ENCODE measurements at places on chromosomes 3 and 15. TPM values are rescaled to one million over a fixed set of nuclear protein-coding genes. Genes with fewer than 3 reads are reported as not detected.

DNA sequence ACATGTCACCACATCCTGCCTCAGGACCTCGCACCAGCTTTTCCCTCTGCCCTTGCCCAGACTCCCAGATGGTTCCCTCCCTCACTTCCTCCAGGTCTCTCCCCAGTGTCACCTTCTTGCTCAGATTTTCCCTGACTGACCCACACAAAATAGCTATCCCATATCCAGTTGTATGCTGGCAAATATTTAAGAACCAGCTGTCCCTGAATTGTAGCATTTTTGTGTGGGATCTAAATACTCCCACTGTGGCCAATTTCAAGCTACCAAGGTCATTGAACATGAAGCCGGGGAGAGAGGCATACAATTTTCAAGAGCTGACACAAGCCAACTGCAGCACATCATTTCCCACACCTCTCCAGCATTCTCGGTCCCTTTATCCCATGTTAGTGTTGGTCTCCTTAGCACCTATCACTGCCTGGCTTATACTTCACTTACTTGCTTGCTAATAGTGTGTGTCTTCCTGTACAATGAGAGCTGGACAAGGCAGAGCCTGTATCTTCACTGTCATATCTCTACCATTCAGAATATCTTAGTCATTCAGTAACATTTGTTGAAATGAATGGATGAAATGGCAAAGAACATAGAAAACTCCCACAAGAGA, 101.3 kb upstream of the CTNNB1 start:
- DNase-seq, result no peak

- DNase-seq, result peak; percentile 46
Measured at GRCh38 chr3:125110016-125110875, 54.4 kb upstream of the HEG1 start.

DNA sequence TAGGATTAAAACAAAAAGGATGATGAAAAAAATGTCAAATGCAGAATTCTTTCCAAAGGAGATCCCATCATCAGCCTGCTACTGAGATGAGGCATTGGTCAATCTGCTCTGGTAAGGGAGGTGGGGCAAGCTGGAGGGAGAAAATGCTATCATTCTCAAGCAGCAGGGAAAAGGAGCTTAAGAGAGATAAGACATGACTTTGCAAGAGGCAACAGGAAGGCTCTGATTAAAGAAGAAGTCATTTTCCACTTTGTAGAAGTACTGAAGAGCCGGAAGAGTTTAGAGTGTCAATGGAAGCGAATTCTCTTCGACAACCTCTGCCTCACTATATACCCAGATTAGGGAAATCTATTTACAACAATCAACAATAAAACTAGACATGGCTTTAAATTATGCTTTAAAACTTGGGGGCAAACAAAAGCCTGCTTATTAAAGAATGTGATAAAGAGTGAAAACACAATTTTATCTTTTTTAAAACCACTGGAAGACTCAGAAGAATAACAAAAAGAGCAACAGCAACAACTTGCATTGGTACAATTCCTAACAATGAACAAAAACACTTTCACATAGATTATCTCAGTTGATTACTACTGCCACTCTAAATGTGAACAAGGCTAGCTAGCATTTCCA, 81.8 kb upstream of the NANOGP8 start:
- DNase-seq, result no peak

DNA sequence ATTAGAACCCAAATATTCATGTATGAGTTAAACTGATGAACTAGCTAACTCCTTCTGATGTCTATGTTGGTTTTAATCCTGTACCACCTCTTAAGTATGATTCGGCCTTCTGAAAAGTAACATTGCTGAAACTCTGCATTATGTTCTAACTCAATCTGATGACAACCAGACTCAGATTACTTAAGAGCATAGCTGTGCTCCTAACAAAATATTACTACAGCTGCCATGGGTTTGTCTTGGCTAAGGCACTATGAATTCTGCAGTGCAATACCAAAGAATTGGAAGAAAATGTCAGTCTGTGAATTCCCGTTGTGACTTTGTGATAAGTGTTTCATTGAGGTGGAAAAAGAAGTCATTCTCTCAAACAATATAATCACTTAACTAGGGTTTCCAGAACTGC, 224.4 kb downstream of the ZMAT3 start:
- DNase-seq, result no peak

GRCh38 chr3:59885899-59886400, 836.1 kb upstream of the CFAP20DC start:
- no peak for DNase-seq

GRCh38 chr3:150743508-150743907, 19.5 kb downstream of the SIAH2 start:
- no peak for DNase-seq

- no peak for DNase-seq
Measured at GRCh38 chr3:103499967-103500366, 1065.2 kb downstream of the ZPLD1 start.

DNA sequence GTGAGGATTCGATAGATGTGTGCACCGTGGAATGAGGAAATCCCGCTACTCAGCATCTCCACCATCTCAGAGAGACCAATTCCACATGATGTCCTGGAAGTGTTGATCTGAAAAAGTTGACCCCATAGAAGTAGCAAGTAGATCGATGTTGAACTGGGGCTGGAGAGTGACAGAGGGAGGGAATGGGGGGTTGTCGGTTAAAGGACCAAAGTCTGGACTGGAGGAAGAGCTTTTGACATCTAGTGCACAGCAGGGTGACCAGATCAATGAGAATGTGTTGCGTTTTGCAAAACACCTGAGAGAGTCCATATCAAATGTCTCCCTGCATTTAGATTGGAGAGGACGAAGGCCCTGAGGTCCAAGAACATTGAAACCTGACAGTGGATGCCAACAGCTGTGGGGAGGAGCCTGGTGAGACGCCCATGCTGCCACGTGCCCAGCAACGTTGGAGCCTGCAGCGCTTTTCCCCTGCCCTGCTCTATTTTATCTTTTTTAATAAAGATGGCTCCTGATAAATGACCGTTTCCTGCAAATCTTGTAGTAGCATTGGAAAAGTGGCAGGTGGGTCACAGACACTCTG, 30.1 kb upstream of the RPL32 start:
- DNase-seq, result no peak

- peak; percentile 32 for DNase-seq
Measured at GRCh38 chr15:70093481-70094319, 4.0 kb downstream of the TLE3 start.

GRCh38 chr3:190586631-190587011, 72.7 kb downstream of the IL1RAP start:
- peak; percentile 49 for DNase-seq

GRCh38 chr15:39597751-39598185, 16.9 kb downstream of the THBS1 start:
- DNase-seq, result no peak

GRCh38 chr3:153145454-153145853, 16.6 kb upstream of the RAP2B start:
- no peak for DNase-seq

DNA sequence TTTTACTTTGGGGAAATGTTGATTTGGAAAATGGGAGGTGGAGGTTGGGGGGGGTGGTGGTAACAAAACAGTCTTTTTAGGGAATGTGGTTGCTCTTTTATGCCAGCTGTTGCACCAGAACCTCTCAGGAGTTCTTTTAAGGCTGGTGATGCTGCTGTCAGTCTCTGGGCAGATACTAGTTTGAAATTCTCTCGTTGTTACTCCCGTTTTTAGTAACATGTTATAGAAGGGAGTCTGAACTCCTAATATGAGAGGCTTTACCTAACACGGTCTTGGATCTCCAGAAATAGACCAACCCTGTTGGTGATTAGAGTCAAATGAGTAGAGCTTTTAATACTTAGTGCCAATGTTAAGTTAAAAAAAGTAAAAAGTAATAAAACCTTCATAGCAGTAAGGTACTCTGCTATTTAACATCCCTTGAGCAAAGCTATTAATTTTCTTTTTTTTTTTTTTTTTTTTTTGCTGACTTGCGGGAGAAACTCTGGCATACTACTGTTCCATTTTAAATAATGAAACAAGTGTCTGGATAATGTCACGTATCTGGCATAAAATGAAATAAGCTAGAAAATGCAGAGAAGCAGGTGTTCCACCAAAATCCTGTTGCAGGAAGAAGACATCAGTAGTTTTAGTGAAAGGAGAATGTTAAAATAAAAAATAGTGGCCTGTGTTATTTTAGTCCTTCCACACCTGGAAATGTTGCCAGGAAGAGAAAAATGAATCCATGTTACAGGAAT, 156.7 kb downstream of the CACNA1D start:
- DNase-seq, result no peak

ARPIN gene
- 14.0 TPM for polyA plus RNA-seq

ST3GAL6 gene
- 49.5 TPM for polyA plus RNA-seq

TGM4 gene
- polyA plus RNA-seq, result not detected

GABRG3 gene
- not detected for polyA plus RNA-seq

RTP3 gene
- polyA plus RNA-seq, result not detected

LRRK1 gene
- polyA plus RNA-seq, result 1.7 TPM

AGTR1 gene
- not detected for polyA plus RNA-seq

GRM7 gene
- not detected for polyA plus RNA-seq
